ENCODE measurements at places on chromosomes 5 and 9.

GRCh38 chr5:8012131-8012977 is 143.4 kb downstream of the MTRR start:
- DNase-seq: no peak

DNA sequence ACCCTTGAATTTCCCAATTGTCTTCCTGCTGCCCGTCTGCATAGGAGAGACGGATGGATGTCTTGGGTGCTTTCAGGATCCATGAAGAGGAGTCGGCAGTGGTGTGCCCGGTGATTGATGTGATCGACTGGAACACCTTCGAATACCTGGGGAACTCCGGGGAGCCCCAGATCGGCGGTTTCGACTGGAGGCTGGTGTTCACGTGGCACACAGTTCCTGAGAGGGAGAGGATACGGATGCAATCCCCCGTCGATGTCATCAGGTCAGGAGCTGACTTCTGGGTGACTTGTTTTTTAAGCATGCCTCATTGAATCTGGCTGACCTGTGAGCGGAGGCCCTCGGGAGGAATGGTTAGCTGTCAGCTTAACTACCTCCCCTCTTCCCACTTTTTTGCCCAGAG is 24.2 kb downstream of the GALNT12 start:
- DNase-seq: no peak

GRCh38 chr5:139082813-139083498 is 115.2 kb downstream of the SIL1 start:
- DNase-seq: no peak

DNA sequence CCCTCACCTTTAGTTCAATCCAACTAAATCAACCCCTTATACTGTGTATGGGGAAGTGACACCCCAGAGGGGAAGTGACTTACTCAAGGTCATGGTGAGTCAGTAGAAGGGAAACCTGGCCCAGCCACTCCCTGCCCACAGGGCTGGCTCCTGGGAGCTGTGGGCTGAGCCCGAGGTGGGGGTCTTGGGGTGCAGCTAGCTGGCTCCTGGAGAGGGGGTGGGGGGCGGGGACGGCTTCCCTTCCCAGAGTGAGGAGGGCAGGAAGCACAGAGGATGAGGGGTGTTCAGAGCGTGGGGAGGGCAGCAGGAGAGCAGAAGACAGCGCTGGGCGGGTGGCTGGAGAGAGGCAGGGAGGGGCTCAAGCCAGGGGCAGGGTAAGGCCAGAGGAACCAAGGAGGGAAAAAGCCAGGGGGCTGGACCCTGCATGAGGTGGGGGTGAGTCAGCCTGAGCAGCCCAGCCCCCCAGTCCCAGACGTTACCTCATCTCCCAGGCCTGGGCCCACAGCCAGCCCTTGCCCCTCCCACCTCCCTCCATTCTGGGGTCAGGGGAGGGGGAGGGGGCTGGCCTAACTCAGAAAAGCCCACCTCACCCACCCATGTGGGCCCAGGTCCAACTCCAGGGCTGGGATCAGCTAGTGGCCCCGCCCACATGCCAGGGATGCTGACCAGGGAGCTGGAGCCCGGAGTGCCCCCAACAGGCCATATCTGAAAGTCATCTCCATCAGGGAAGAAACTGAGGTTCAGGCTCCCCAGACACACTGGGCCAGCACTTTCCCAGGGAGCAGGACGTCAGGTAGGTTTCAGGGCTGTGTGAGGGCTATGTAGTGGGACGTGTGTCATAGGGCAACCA is 2.8 kb downstream of the PDLIM7 start:
- peak; percentile 71 for DNase-seq

DNA sequence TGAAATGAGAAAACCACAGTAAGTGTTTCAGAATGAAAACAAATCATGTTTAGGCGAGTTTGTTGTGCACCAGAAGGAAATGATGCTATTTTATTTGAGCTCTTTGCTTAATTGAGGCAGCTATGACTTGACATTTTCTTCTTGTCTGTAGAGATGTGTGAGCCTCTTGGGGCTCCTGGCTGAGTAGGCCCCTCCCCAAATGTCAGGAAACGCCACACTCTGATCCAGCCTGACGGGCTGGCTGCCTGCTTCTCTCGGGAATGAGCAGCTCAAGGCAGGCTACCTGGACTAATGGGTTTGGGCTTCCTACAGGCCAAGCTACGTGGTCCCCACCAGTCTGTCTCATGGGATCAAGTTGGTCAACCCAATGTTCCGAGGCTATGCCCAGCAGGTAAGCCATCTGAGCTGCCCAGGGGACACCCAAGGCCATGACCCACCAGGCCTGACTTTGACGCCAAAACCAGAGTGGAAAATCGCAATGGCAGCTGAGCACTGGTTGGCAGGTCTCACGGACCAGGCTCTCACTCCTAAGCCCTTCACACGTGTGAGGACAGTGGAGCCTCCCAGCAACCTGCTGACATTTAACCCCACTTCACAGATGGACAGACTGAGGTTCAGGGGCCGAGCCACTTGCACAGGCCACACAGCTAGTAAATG is 29.9 kb downstream of the USP20 start:
- DNase-seq: no peak

DNA sequence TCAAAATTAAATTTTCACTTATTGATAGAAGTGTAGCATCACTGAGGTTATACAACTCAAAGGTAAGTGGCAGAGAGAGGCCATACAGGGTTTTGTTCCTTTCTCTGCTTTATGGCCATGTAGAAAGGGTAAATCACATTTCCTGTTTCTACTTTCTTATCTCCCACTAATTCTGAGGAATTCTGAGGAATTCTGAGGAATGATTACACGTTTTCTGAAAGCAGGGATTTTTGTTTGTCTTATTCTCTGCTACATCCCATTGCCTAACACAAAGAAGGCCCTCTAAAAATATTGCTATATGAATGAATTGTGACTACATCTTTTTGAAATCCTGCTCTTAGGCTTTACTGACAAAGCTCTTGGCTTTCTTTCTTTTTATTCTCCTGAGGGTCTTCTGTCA is 516.9 kb upstream of the ZNF608 start:
- no peak for DNase-seq

GRCh38 chr5:123099514-123100151 is 10.6 kb downstream of the PRDM6 start:
- DNase-seq: no peak

GRCh38 chr9:32725066-32725860 is 58.1 kb upstream of the TMEM215 start:
- DNase-seq: no peak

DNA sequence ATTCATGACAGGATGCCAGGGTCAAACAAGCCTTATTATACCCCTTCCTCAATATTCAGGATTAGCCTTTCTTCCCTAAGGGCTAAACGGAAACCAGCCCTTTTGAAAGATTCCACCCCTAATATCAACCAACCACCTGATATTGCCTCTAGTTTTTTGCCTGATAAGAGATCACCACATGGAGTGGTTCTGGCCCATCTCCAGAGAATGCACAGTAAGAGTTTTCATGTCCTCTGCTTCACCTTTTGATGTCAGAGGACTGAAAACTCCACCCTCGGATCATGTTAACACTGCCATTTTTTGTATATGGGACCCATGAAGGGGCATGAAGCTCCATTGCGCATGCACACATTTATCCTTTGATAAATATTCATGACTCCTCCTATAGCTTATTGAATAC is 5.8 kb upstream of the LNPEP start:
- DNase-seq: no peak

DNA sequence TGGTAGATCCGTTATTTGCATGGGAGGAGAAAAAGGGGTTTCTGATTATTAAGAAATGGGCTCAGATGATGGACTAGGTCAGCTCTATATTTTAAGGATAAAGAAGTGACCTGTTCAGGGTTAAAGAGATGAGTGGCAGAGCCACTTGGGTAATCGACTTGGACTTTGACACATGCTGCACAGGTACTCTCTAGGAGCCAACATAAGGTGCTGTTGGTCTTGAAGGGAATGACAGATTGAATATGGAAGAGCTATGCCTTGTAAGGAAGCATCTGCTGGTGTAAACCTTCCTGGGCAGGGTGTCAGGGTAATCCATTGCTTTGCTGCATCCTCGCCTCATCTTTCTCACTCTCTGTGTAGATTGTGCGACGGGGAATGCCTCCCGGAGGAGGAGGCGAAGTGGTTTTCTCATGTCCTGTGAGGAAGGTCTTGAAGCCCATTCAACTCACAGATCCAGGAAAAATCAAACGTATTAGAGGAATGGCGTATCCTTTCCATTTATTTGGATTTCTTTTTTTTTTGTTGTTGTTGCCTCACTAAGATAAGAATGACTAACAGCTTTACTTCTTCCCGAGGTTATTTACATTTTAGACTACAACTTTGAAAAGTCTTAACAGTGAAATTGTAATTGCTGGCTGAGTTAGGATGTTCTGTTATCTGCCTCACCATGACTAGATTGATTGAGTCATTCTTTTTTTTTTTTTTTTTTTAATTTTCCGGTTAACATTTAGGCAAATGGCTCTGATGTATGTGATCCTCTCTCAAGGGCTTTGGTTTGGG is 41.2 kb downstream of the RCL1 start:
- no peak for DNase-seq

GRCh38 chr5:43191740-43192557 is at the start of gene NIM1K:
Gene NIM1K (plus strand): TSS chr5:43192225. CDS start chr5:43245776, 53,551 bp downstream.
- peak; percentile 65 for DNase-seq

DNA sequence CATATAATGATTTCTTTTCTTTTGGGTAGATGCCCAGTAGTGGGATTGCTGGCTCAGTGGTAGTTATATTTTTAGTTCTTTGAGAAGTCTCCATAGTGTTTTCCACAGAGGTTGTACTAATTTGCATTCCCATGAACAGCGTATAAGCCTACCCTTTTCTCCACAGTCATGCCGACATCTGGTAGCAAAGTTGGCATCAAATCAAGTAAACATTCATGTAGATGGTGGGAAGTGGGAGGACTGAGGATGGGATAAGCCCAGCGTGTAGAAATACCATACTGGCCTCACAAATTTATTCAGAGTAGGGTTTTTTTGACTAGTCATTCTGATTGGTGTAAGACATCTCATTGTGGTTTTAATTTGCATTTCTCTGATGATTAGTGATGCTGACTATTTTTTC is 115.4 kb downstream of the EGFLAM start:
- no peak for DNase-seq

DNA sequence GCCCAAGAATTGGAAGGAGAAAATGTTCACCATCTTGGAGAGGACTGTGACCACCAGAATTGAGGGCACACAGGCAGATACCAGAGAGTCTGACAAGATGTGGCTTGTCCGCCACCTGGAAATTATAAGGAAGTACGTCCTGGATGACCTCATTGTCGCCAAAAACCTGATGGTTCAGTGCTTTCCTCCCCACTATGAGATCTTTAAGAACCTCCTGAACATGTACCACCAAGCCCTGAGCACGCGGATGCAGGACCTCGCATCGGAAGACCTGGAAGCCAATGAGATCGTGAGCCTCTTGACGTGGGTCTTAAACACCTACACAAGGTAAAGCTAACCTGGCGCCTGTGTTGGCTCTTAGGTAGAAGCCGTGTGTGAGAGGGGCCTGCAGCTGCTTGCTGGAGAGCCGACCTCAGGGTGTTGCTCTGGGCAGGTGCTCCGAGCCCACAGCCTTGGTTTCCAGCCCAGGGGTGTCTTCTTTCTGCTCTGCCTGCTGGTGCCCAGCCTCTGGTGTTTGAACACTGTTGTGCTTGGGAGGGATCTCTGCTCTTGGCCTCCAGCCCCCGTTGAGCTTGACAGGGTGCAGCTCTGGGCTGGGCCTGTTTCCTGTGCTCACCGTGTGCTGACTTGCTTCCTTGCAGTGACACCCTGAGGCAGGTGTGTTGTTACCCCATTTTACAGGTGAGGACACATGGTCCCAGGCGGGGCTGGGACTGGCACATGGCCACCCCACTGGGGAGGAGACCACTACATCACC is 10.9 kb downstream of the EXOC3 start:
- no peak for DNase-seq

GRCh38 chr5:6758236-6758635 is 45.0 kb downstream of the TENT4A start:
- no peak for DNase-seq

DNA sequence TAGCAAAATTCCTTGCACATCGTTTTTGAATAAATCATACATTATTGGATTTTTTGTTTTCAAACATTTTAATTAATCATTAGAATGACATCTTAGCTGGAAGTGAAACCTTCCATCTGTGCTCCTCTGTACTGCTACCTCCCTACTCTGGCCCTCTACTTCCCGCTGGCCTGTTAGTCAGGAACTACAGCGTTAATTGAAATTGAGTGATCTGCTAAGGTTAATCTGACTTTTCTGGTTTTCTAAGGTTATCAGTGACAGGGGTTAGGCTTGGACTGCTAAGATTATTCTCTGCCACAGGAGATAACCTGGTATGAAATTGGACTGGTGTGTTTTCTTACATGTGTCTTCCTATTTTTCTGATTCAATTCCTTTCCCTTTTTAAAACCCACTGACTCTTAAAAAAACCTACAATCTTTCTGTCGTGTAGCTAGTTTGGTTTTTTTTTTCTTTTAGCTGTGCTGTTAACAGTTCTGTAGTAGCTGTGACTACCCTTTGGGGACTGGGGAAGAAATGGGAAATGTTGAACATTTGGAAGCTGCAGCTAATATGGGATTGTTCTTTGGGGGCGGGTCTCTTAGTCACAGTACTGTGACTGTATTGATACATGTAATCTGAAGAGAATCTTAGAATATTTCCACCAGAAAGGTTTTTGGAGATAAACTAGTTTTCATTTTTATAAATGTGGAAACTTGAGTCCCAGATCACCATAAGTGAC is 4.6 kb downstream of the KIF2A start:
- DNase-seq: no peak

DNA sequence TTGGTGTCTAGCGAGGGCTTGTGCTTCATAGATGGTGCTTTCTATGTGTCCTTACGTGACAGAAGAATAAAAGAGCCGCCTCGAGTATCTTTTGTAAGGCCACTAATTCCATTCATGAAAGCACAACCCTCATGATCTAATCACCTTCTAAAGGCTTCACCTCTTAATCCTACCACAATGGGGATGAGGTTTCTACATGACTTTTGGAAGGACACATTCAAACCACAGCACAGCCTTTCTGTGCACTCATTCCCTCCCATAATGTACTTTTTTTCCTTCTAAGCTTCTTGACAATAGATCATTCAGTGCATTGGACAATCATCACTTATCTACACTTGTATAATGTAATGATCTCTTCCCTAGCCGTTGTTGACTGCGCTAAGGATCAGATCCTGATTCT is 774.8 kb downstream of the BRINP1 start:
- DNase-seq: no peak

- DNase-seq: no peak
Observed at GRCh38 chr9:88898039-88898720, 93.1 kb upstream of the S1PR3 start.

DNA sequence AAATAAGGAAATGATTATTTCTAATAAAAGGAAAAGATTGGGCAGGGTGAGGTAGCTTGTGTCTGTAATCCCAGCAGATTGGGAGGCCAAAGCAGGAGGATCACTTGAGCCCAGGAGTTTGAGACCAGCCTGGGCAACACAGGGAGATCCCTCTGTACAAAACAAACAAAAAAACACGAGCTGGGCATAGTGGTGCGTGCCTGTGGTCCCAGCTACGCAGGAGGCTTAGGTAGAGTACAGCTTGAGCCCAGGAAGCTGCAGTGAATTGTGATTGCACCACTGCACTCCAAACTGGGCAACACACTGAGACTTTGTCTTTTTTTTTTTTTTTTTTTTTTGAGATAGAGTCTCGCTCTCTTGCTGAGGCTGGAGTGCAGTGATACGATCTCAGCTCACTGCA is 18.8 kb downstream of the GDA start:
- DNase-seq: no peak
